ENCODE measurements at places on chromosomes 16 and 17.

DNA sequence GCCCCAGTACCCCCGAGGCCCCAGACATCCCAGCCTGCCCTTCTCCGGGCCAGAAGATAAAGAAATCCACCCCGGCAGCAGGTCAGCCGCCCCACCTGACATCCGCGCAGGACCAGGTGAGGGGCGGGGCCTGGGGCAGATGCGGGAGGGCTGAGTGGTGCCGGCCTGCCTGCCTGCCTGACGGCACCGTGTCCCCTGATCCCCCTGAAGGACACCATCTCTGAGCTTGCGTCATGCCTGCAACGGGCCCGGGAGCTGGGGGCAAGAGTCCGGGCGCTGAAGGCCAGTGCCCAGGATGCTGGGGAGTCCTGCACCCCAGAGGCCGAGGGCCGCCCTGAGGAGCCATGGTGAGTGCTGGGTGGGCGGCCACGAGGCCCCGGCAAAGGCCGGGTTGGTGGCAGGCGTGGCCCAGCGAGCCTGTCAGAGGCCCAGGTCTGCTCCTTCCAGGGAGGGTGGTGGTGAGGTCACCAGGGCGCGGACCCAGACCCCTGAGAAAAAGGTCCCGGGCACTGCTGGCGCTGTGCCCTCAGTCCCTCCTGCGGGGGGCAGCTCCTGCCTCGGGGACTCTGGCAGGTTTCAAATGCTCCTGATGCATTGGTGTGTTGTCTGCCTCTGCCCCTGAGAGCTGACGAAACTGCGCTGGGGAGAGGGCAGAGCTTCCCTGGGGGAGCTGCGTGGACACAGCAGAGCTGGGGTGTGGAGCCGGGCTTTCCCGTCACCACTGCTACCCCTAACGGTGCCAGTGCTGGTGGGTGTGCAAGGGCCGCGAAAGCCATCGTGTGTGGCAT is 1.2 kb downstream of the CDT1 start:
- no peak for DNase-seq

DNA sequence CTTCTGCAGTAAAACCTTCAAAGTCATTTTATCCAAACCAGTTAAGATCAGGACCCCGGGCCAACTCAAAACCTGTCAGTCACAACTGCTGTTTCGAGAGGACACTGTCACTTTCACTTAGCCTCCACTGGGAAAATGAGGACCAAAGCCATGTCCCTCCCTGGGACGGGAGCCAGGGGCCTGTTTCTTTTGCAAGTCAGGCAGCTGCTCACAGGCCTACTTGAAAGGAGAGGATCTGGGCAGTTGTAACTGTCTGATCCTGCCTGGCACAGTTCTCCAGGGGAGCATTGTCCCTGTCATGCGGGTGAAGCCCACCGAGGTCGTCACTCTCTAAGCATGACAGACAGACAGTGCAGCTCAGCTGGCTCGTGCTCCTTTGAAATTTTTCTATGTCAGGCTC is 276.2 kb downstream of the NPIPA8 start:
- no peak for DNase-seq

DNA sequence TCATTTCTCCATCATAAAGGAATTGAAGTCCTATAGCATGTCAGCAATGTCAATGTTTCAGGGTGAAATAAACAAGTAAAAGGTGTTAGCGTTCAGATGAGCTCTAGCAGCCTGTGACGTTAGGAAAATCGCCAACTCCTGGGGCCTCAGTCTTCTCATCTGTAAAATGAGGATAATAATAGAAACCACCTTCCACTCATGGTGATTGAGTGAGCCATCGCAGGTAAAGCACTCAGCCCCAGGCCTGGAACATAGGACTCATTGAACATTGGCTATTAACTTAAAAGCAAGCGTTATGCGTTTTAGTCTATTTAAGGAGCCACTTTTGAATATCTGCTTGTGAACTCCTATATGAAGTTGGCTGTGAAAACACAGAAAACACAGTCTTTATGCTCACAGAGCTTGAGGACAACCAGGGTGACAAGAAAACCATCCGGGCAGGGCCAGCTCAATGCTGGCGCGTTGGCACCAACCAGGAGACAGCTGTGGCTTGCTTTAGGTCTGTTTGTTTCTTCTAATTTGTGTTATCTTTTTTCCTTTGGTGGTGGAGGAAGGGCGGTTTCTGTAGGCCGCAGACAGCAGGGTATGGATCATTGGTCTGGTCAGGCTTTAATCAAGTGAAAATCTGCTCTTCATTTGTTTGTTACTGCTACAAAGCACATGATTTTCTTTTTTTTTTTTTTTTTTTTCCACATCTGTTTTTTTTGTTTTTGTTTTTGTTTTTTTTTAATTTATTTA is 35.7 kb upstream of the MED9 start:
- DNase-seq: no peak

DNA sequence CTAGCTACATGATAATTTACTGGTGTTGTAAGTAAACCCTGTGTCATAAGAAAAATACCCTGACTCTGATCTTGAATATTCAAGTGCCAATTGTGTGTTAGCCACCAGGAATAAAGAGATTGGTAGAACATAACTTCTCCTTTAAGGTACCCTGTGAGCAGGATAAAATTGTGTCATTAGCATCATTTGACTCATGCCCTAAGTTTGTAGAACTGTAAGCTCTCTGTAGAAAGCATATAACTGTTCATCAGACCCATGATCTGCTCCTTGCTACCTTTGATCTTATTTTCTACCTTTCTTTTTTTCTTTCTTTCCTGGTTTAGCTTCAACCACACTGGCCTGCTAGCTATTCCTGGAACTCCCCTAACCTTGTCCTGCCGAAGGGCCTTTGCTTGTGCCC is 35.8 kb downstream of the PTRH2 start:
- no peak for DNase-seq

- no peak for DNase-seq
Observed at GRCh38 chr16:14356064-14356463, 274.0 kb downstream of the PARN start.

GRCh38 chr16:4298761-4299522 is 16.9 kb upstream of the GLIS2 start:
- DNase-seq: no peak

DNA sequence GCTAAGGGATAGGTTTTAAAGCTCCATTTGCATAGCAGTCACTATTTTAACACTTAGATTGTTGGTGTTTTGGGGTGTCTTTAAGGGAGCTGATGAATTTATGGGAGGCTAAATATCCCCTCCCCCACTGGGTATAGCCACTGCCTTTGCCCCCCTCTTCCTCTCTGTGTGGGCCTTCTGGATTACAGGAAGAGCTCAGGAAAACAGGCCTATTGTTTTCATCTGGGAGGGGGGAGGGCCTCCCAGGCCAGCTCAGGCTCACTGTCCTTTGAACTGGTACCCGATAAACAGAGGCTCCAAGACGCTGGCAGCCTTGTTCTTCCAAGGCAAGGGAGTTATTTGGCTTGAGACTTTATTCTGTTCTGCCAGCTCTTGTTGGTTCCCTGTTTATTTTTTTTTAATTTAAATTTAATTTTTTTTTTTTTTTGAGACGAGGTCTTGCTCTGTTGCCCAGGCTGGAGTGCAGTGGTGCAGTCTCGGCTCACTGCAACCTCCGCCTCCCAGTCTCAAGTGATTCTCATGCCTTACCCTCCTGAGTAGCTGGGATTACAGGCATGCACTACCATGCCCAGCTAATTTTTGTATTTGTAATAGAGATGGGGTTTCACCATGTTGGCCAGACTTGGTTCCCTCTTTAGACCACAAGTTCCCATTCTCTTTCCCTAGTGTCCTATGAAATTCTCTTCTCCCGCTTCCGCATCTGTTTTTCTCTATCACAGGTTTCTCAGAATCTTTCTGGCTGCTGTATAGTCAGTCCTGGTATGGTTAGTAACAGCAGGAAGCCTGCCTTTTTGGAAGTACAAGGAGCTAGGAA is 25.1 kb downstream of the MINK1 start:
- no peak for DNase-seq

DNA sequence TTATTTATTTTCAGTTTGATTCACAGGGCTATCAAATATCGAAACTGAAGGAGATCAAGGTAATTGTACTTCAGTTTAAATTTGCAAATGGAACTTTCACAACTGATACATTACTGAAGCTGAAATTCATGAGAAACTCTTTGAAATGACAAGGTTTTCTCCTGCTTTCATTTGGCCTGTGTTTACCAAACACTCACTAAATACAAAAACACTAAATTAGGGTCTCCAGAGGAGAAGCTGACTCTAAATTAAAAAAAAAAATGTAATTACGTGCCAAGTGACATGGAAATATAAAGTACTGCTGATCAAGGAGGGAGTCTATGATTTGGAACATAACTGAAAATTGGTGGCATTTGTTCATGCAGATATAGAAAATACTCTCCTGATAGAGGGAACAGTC is 205.8 kb downstream of the CDH11 start:
- no peak for DNase-seq

- no peak for DNase-seq
Observed at GRCh38 chr17:35666967-35667532, 64.4 kb upstream of the RASL10B start.

DNA sequence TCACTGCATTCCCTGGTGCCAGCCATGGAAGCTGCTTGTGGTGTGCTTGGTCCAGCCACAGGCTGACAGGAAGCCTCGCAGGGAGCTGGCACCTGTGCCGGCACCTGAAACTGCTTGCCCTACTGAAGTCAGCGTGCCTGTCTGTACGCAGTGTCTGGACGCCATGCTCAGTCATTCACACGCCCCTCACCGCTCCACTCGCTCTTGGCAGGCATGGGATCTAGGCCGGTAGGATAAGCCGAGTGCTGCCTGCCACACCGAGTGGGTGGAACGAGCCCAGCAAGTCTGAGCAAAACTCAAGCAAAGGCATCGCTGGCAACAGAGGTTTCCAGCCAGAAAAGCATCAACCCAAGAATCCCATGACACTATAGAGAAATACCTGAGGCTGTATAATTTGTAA is 350.6 kb downstream of the CDH11 start:
- no peak for DNase-seq

- no peak for DNase-seq
Observed at GRCh38 chr16:24822974-24823373, 22.8 kb upstream of the SLC5A11 start.

DNA sequence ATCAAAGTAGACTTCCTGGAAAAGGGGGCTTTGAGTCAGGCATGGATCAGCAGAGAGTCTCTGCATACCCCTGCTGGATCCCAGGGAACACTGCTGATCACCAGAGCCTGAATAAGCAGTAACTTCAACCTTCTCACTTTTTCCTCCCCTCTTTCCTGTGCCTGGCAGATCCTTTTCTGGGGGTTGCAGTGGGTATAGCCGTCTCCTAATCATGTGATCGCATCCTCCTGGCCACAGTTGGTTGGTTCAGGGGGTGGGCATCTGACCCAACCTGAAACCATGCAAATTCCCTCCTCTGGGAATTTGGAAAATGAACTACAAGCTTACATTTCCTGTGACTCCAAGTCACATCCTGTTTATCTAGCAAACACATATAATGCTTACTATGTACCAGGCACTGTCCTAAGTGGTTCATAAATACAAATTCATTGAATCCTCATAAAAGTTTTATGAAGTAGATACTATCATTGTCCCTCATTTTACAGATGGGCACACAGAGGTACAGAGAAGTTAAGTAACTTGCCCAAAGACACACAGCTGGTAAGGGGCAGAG is 120.3 kb downstream of the AXIN2 start:
- no peak for DNase-seq

- no peak for DNase-seq
Observed at GRCh38 chr16:48393485-48394354, 8.5 kb upstream of the SIAH1 start.

GRCh38 chr16:74020095-74020670 is 276.4 kb upstream of the PSMD7 start:
- no peak for DNase-seq

DNA sequence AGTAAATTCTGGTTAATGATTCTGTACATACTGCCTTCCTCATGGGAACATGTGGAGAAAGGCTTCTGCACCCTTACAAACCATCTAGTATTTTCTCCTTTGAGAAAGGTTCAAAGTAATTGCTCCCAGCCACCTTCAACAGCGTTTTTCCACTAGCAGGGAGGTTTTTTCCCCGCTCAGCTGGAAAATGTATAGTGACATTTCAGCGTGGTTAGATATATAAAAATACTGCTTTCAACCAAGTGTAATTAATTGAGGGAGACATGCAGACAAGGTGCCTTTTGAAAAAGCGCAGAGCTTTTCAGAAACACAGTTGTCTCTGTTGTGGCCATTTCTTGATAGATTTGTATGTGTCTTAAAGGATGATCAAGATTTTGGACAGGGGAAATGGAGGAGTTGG is 5.1 kb downstream of the BMERB1 start:
- DNase-seq: no peak

GRCh38 chr17:80424261-80424660 is 9.3 kb downstream of the ENDOV start:
- no peak for DNase-seq

DNA sequence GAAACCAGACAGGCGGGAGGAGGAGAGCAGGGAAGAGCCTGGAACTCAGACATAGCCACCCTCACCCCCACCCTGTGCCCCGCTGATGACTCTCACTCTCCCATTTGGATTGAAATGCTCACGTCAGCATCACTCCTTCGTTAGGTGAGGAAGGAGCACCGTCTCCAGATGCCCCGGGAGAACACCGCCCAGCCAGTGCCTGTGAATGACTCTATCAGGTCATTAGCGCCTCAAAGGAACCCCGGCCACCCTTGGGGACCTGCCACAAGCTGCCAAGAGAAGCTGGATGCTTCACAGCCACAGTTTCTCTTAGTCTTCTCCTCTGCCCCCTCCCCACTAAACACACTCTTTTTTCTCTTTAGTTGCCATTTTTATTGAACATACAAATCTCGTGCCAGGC is 66.0 kb downstream of the CACNG3 start:
- no peak for DNase-seq

DNA sequence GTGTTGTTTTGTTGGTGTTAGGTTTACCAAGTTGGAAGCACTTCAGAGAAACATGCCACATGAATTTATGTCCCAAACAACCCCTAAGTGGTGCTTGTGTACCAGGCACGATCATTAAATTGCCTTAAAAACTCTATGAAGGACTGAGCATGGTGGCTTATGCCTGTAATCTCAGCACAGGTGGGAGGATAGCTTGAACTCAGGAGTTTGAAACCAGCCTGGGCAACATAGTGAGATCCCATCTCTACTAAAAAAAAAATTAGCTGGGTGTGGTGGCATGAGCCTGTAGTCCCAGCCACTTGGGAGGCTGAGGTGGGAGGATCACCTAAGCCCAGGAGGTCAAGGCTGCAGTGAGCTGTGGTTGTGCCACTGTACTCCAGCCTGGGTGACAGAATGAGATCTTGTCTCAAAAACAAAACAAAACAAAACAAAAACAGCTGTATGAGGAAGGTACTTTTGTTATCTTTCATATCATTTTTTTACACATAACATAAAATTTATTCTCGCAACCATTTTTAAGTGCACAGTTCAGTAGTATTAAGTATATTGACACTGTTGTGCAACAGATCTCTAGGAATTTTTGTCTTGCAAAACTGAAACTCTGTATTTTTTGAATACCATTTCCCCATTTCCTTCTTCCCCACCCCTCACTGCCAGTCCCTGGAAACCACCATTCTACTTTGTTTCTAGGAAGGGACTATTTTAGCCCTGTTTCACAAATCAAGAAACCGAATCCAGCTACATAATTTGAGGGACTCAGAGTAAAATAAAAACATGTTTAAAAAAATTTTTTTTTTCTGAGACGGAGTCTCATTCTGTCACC is 14.3 kb upstream of the RBBP6 start:
- no peak for DNase-seq

Measured in stimulated activated CD8-positive, alpha-beta memory T cell treated with anti-CD3 and anti-CD28 coated beads, Interleukin-15, amount 100 ng/mL, for 4 hours (primary cell).